ENCODE measurements at places on chromosomes 2 and 18.

DNA sequence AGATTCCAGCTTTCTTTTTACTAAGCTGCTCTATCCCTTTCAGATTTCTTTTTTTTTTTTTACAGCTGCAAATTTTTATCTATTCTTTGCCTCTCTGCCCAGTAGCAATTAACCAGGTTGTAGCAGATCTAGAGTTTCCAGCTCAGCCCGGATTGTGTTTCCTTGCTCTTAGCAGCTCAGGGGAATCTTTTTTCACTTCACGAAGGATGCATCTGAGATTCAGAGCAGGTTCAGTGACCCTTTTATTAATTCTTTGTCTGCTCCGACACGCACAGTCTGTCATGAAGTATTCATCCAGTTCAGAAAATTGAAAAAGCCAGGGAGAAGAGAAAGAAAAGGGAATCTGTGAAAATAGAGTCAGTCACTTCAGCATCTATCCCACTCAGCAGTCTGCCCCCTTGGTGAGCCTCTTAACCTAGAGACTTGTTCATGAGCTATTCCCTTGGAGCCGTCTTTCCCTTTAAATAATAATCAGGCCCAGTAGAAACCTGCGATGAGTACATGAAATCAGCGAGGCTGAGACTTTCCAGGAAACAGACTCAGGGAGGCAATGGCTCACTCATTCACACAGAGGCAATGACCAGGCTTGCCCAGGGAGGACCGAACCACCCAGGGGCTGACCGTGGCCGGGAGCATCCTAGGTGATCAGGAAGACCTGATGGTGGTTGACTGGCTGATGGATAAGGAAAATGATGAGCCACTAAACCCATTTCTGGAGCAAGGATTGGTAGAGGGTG lies 103.4 kb upstream of the ITGA6 start:
- H3K4me3 ChIP-seq, result no peak overlapping the region
- no peak for DNase-seq
- peaks cover 5% of the 10 kb centered on the region for H3K27me3 ChIP-seq
- no peaks in the 10 kb centered on the region for H3K4me1 ChIP-seq
- H3K36me3 ChIP-seq, result peaks cover 4% of the 10 kb centered on the region

GRCh38 chr2:211745295-211746097 lies 793.1 kb downstream of the ERBB4 start:
- H3K27me3 ChIP-seq, result no peaks in the 10 kb centered on the region
- no peak overlapping the region for H3K27ac ChIP-seq
- H3K36me3 ChIP-seq, result no peaks in the 10 kb centered on the region
- DNase-seq, result peak; percentile 61
- H3K4me3 ChIP-seq, result no peak overlapping the region

- H3K27ac ChIP-seq, result no peak overlapping the region
- H3K36me3 ChIP-seq, result no peaks in the 10 kb centered on the region
- peaks cover 21% of the 10 kb centered on the region for H3K4me1 ChIP-seq
- H3K27me3 ChIP-seq, result no peaks in the 10 kb centered on the region
Measured at GRCh38 chr18:66895631-66896030, 291.7 kb upstream of the CDH19 start.

DNA sequence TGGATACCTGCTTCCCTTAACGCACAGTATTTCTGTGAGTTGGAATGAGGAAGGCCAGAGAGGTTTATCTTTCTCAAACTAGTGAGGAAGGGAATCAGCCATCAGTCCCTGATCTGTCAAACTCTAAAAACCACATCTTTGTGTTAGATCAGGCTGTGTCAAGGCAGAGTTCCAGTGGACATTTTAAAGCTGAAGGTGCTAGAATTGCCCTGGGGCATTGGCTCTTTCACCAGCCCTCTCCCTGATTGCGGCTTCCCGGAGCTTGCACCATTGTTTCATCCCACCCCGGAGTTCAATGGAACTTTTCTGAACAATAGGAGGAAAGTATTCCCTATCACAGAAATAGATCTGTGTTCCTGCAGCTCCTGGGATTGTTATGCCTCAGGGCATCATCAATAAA lies 110.2 kb downstream of the RNF144A start:
- no peak for DNase-seq
- peak overlapping the region; percentile 9 for H3K27ac ChIP-seq
- no peaks in the 10 kb centered on the region for H3K36me3 ChIP-seq
- H3K27me3 ChIP-seq, result no peaks in the 10 kb centered on the region
- peaks cover 4% of the 10 kb centered on the region for H3K4me1 ChIP-seq

- peaks cover 21% of the 10 kb centered on the region for H3K27me3 ChIP-seq
- no peak overlapping the region for H3K27ac ChIP-seq
- H3K4me3 ChIP-seq, result peak overlapping the region; percentile 46
Measured at GRCh38 chr2:126885751-126886210, 12.9 kb upstream of the TEX51 start.

DNA sequence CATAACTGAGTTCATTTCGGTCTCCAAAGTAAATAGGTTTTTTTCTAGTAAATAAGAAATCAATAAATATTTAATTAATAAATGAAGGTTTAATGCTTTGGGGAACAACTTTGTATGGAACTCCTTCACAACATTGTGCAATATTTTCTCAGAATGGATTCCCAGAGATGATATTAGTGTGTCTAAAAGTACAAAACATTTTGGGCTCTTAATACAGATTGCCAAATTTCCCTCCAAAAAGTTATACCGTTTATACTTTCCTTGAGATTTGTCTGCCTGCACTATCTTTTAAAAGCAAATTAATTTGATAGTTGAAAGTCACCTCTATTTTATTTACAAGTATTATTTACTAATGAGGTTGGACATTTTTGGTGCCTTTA lies 151.8 kb downstream of the FAM161A start:
- no peak overlapping the region for H3K4me3 ChIP-seq
- no peaks in the 10 kb centered on the region for H3K4me1 ChIP-seq
- no peaks in the 10 kb centered on the region for H3K27me3 ChIP-seq
- no peaks in the 10 kb centered on the region for H3K36me3 ChIP-seq
- no peak overlapping the region for H3K27ac ChIP-seq

DNA sequence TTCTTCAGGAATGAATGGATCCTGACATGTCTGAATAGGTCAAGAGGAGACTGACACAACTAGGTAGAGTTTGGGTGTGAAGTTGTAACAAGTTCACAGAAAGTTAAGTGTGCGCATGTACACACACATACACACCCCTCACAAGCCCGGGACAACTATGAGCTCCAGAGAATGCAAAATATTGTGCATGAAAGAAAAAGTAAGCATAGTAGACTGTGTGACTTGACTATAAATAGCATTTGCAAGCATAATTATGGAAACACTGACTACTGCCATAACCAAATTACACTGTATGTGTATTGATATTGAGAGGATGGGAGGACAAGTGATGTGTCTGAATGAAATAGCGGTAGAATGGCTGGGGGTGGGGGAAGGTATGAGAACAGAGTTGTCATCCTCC lies 157.1 kb upstream of the NCK2 start:
- peaks cover 22% of the 10 kb centered on the region for H3K4me1 ChIP-seq
- no peak for DNase-seq
- no peaks in the 10 kb centered on the region for H3K27me3 ChIP-seq
- peaks cover 19% of the 10 kb centered on the region for H3K36me3 ChIP-seq
- no peak overlapping the region for H3K27ac ChIP-seq
- no peak overlapping the region for H3K4me3 ChIP-seq

DNA sequence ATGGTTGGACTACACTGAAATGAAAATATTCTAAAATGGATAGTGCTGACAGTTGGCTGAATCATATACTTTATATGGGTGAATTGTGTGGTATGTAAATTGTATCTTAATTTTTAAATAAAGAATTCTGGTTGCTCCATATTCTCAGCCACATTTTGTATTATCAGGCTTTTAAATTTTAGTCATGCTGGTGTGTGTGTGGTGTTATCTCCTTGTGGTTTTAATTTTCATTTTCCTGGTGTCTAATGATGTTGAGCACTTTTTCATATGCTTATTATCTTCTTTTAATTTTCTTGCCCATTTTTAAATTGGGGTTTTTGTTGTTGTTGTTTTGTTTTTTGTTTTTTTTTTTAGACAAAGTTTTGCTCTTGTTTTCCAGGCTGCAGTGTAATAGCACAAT lies 3.8 kb upstream of the HIBCH start:
- H3K36me3 ChIP-seq, result no peaks in the 10 kb centered on the region
- no peak overlapping the region for H3K27ac ChIP-seq
- H3K4me3 ChIP-seq, result no peak overlapping the region
- peaks cover 13% of the 10 kb centered on the region for H3K4me1 ChIP-seq

DNA sequence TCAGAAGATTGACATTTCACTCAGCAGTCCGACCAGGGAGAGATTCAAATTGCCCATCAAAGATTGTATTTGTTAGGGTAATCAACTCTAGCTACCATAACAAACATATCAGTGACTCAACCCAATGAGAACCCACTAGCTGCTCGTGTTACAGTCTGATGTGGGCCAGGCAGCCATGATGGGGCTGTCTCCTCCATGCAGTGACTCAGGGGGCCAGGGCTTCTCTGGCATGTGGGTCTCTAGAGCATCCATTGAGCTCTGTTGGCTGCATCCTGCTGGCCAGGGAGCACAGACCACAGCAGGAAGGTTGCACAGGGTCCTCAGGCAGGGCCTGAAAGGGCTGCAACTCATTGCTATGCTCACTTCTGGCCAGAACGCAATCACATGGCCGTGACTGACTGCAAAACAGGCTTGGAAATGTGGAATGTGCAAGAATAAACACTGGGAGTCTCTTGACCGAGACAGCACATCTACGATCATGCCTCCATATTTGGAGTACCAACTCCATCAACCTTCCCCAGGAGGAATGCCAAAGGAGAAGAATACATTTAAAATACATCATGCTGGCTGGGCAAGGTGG lies 216.8 kb downstream of the EIPR1 start:
- peaks cover 39% of the 10 kb centered on the region for H3K36me3 ChIP-seq
- no peaks in the 10 kb centered on the region for H3K4me1 ChIP-seq
- H3K4me3 ChIP-seq, result no peak overlapping the region
- no peak overlapping the region for H3K27ac ChIP-seq

DNA sequence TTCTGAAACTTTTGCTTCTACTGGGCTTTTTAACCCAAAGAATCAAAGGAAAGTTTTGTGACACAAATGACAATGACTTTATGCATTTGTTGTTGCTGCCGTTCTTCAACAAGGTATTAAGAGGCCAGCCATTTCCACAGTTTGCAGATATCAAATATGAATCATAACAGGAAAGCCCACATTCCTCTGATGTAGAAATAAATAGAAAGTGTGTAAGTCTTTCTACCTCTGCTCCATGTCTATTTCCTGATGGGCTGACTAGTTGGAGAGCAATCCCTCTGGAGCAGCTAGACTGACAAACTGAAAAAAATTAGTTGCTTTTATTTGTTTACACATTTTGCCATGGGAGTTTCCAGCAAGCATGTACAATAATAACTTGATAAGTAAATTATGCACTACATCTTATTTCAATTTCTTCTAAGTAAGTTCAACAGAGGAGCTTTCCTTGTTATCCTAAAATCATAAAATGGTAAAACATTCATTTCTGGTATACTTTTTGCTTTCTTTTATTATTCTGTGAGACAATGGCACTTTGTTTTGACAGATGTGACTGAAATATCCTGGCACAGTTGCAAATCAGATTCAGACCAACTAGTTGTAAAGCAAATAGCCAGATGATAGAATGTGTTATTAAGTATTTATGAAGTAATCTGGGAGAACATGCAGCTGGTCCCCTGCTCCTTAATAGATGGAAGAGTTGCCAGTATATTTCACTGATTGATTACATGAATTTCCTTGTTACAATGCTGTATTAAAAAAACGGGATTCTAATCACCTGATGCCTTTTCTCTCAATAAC lies 266.7 kb downstream of the METTL4 start:
- no peaks in the 10 kb centered on the region for H3K36me3 ChIP-seq
- peaks cover 7% of the 10 kb centered on the region for H3K4me1 ChIP-seq
- no peak for DNase-seq
- no peak overlapping the region for H3K4me3 ChIP-seq
- H3K27me3 ChIP-seq, result peaks cover 3% of the 10 kb centered on the region
- H3K27ac ChIP-seq, result no peak overlapping the region

DNA sequence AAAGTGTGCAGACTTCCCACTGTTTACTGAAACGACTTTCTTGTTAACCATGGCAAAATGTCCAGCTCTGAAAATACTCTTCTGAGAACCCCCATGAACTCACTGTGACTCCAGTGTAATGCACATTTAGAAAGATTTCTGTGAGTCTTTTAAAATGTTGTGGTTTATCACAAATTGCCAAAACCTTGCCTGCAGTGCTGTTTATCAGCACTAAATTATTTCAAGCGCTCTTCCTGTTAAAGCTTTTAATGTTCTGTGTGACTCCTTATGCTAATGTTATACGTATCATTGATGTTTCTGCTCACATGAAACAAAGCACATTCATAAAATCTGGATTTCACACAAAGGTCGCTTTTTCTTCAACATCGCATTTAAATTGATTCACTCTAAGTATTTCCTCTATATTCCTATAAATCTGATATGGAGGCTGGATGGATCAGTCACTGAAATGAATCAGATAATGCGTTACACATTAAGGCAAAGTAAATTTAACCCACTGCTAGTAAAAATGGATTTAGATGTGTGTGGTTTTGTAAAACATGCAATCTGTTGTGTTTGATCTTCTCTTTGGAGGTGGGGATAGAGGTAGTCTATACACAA lies 521.2 kb downstream of the NYAP2 start:
- no peaks in the 10 kb centered on the region for H3K4me1 ChIP-seq
- no peak overlapping the region for H3K27ac ChIP-seq
- H3K36me3 ChIP-seq, result no peaks in the 10 kb centered on the region
- H3K4me3 ChIP-seq, result no peak overlapping the region
- no peak for DNase-seq

DNA sequence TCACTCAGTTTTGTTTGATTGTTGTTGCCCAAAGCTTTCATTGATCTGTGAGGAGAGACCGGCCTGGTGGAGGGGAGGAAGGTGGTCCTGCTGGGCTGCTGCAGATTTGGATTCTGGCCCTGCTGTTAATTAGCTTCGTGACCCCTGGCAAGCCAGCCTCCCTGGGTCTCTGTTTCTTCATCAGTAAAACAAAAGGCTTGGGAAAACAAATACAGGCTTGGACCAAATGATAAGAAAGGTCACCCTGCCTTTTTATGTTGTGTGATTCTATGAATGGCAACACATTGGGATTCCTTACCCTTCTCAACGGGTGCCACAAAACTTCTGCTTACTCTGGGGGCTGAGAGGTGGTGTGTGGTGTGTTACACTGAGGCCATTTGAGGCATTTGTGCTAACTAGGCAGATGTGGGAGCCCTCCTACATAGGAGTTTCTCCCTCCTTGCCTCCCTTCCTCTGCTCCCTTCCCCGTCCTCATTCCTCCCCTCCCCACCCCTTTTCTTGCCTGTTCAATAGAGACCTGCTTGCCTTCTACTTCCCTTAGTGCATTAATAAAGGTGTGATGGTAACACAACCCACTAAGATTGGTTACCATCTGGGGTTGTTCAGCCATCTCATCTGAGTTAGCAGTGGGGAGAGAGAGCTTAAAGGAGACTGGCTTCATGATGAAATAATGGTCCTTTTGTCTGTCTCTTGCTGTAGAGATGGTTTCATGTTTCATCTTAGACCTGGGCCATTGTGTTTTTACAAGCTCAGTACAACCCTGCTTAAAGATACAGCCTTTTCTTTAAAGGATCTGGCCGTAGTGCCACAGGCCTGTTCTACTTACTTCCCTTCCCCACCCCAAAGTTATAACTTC lies 96.2 kb downstream of the TANC1 start:
- H3K27ac ChIP-seq, result peak overlapping the region; percentile 58
- no peak for DNase-seq

GRCh38 chr18:63316612-63317555 lies 2.7 kb downstream of the BCL2 start:
- H3K4me1 ChIP-seq, result peaks cover 16% of the 10 kb centered on the region
- DNase-seq, result no peak
- peaks cover 41% of the 10 kb centered on the region for H3K27me3 ChIP-seq
- no peak overlapping the region for H3K4me3 ChIP-seq

Data from WTC11 (cell line).